Fibroblast of skin of right biceps (primary cell): ENCODE measurements at places on chromosomes 3 and 15.
A peak's percentile ranks its signal among the peaks of the same experiment; 100 is the strongest.

- DNase-seq: no peak
These were observed 2.2 kb downstream of the NR2F2 start for GRCh38 chr15:96332637-96333121.

DNA sequence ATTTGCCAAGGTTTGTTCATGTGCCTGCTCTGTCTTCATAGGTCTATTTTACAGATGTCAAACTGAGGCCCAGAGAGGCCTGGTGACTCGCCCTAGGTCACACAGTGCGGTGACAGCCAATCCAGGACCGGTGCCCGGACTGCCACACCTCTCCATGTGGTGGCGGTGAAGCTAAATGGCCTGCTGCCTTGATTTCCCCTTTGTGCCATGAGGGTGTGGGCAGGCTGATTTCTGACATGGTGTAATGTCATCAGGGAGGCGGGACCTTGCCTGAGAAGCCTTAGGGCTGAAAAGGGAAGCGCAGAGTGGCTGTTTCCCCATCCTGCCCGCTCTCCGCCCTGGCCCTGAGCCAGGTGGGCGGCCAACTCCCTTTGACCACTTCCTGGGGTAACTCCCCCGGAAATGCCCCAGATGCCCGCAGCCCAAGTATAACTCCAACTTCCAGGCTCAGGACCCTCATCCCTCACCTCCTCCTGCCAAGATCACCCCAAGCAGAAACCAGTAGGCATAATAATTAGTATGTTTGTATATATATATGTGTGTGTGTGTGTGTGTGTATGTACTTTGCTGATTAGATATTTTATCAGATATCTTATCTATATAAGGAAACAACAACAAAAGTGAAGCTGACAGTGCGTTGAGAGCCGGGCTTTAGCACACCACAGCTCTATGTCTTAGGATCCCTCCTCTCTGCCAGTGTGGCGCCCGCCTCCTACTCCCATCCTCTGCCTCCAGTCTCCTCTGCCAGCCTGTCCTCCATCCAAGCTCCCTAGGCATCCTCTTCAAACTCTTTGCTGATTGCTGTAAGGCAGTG lies 63.9 kb downstream of the IQSEC1 start:
- DNase-seq: no peak

- DNase-seq: peak; percentile 42
These were observed 7.2 kb upstream of the DYNC1LI1 start for GRCh38 chr3:32577581-32578556.

- no peak for DNase-seq
These were observed 168.8 kb upstream of the NDN start for GRCh38 chr15:23855947-23856346.

GRCh38 chr15:80926126-80926525 lies 63.5 kb downstream of the MESD start:
- DNase-seq: no peak

DNA sequence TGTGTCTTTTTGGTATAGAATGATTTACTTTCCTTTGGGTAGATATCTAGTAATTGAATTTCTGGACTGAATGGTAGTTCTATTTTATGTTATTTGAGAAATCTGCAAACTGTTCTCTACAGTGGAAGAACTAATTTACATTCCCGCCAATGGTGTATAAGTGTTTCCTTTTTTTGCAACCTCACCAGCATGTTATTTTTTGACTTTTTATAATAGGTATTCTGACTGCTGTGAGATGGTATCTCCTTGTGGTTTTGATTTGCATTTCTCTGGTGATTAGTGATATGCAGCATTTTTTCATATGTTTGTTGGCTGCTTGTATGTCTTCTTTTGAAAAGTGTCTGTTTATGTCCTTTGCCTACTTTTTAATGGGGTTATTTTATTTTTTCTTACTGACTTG lies 607.2 kb downstream of the OTOL1 start:
- DNase-seq: no peak

DNA sequence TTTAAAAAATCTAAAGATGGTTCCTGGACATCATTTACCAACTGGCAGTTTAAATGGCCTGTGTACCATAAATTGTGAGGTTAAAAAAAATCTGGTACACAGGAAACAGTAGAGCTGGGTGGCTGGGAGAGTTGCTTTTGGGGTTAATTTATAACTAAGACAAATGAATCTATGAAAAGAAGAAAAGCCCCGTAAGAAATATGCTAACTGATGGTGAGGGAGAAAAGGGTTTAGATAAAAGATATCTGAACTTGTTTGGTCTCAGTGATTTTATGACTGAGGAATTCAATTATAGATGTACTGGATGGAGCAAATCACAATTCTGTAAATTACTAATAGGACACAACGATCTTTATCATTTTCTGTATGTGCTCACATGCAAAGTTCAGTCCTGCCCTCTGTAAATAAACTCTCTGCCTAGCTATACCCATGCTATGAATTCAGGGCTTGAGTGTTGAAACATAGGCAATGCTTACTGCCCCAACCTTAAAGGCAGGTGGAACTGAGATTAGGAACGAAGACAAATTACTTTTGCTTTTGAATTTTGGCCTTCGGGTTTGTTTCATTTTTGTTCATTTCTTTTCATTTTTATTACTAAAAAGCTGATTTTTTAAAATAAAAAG lies 28.0 kb downstream of the PPARG start:
- no peak for DNase-seq

DNA sequence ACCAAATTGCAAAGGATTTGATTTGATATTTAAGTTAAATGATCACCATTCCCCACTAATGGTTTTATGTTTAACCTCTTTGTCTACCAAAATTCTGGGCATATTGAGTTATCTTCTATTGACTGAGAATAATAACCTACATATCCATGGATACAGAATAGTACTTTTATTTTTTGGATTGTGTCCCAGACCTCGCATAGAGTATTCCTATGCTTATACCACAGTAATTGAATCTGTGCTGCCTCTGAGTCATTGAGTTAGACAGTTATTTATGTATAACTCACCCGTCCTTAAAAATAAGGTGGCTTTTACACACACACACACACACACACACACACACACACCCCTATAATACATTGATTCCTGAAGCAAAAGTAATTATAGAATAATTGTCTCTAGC lies 690.1 kb upstream of the BCHE start:
- peak; percentile 82 for DNase-seq

DNA sequence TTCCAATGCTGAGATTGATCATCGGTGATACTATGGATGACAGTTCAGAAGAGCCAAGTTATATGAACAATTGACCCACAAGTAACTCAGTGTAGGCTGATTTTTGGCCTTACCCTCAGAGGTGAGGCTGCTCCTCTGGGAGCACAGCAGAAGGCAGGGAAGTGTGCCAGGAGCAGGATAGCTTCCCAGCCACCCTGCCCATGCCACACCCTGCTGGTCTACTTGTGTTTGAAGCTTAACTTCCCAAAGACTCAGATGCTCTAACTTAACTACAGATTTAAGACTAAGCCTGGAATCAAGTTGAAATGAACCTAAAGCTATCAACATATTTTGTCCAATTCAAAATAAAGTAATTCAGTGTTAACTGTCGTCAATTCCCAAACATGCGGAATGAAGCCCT lies 77.5 kb downstream of the BOC start:
- no peak for DNase-seq
